Naive thymus-derived CD4-positive, alpha-beta T cell (primary cell): ENCODE measurements at places on chromosomes 7 and 10. TPM values are rescaled to one million over a fixed set of nuclear protein-coding genes. Genes with fewer than 3 reads are reported as not detected.

- no peak overlapping the region for H3K27ac ChIP-seq
- H3K4me1 ChIP-seq: no peaks in the 10 kb centered on the region
- DNase-seq: no peak
- no peaks in the 10 kb centered on the region for H3K36me3 ChIP-seq
- H3K27me3 ChIP-seq: no peaks in the 10 kb centered on the region
- H3K4me3 ChIP-seq: no peak overlapping the region
These were observed 11.8 kb downstream of the CAMK2B start for GRCh38 chr7:44313621-44314031.

LIPN gene
- not detected for total RNA-seq

OPN4 gene
- not detected in 2 replicates for total RNA-seq

DNA sequence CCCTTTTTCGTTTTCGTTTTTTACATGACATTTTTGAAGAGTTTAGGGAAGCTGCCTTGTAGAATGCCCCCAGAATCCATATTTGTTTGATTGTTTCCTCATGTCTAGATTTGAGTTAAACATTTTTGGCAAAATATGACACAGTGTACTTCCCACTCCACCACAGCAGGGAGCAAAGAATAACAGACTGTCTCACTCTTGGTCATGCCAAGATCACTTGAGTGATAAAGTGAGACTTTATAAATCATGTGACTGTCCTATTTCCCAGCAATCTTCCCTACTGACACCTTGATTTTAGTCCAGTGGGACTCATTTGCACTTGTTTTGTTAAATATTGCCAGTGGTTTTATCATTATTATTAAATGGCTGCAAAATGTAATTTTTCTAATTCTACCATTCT, 44.4 kb upstream of the USP6NL start:
- H3K4me1 ChIP-seq: no peaks in the 10 kb centered on the region
- H3K36me3 ChIP-seq: no peaks in the 10 kb centered on the region
- DNase-seq: no peak
- H3K27ac ChIP-seq: no peak overlapping the region
- H3K27me3 ChIP-seq: no peaks in the 10 kb centered on the region

DNA sequence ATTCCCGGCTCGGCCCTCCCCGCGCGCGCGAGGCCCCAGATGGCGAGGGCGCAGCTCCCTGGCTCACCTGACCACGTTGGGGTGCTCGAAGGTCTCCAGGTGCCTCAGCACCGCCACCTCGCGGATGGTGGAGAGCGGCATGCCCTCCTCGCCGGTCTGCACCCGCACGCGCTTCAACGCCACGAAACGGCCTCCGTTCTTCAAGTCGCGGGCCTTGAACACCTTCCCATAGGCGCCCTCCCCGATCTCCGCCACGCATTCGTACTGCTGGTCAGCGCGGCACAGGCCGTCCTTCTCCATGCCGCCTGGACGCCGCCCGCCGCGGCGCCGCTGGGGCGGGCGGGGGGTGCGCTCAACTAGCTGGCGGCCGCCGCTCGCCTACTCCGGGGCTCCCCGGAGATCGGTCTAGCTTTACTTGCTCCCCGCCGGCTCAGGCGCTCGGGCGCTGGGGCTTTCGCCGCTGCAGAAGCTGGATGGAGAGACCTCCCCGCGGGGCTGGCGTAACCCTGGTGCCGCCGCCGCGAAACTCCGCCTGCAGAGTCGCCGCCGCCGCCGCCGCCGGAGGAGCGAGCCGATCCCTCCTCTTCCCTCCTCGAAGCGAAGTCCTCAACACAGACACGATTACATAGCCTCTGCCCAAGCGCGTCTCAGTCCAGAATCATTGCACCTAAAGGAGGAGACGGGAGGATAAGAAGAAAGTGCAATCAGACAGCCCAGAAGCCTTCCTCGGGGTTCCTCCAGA, 3.2 kb downstream of the CDK6 start:
- peak; percentile 79 for DNase-seq
- H3K4me3 ChIP-seq: peak overlapping the region; percentile 77
- H3K27ac ChIP-seq: peak overlapping the region; percentile 73
- H3K4me1 ChIP-seq: peaks cover 29% of the 10 kb centered on the region
- no peaks in the 10 kb centered on the region for H3K36me3 ChIP-seq

- no peak overlapping the region for H3K4me3 ChIP-seq
- peaks cover 5% of the 10 kb centered on the region for H3K36me3 ChIP-seq
- no peak for DNase-seq
- H3K27me3 ChIP-seq: no peaks in the 10 kb centered on the region
- H3K27ac ChIP-seq: peak overlapping the region; percentile 79
These were observed 18.3 kb downstream of the DNAJB12 start for GRCh38 chr10:72336259-72337038.

GRCh38 chr10:78657163-78657861, 411.5 kb upstream of the ZMIZ1 start:
- H3K27me3 ChIP-seq: no peaks in the 10 kb centered on the region
- H3K36me3 ChIP-seq: no peaks in the 10 kb centered on the region
- no peaks in the 10 kb centered on the region for H3K4me1 ChIP-seq
- DNase-seq: peak; percentile 70
- H3K4me3 ChIP-seq: no peak overlapping the region

DNA sequence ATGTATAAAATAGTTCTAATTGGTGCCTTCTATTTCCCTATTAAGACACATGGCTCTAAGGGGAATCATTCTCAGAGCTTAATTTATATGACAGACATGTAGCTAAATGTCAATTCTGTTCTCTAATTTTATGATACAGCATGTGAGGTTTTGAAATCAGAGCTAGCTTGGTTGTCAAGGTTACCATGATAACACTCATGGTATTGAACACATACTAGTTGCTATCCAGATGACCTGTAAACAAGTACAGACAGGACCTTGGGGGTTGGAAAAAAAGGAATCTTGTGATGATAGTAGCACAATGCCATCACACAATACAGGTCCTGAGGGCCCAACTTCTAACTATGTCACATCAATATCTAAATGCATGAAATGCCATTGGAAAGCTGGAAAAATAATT, 49.2 kb downstream of the RHOBTB1 start:
- no peak overlapping the region for H3K4me3 ChIP-seq
- no peaks in the 10 kb centered on the region for H3K27me3 ChIP-seq
- no peak overlapping the region for H3K27ac ChIP-seq
- no peaks in the 10 kb centered on the region for H3K36me3 ChIP-seq
- no peaks in the 10 kb centered on the region for H3K4me1 ChIP-seq

EBLN1 gene
- not detected for total RNA-seq

MYH16 gene
- not detected for total RNA-seq

DNA sequence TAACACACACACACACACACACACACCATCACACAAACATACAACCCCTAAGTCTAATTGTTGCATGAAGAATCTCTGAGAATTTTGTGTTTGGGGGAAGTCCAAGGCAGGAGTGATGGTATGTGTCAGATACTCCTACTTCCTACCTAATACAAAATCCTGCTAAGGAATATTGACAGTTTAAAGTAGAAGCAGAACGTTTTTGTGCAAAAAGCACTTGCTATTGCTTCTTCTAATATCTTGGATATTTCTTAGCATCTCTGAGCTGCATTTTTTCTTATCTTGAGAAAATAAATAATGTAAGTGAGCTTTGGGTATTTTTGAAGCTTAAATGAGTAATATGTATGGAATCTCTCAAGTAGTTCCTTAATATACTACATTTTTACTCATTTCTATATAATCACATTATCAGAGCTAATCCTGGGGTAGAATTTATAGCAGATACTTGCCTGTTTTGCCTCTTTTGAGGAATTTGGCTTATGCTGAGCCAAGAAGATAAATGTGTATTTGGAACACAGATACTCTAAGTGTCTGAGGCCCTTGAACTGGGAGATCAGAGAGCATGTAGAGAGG, 212.3 kb downstream of the DKK1 start:
- H3K4me3 ChIP-seq: no peak overlapping the region
- H3K27ac ChIP-seq: no peak overlapping the region
- no peak for DNase-seq
